SK-N-SH treated with all-trans-retinoic acid at 6 μM for 48 hours (cell line): ENCODE measurements at places on chromosomes 1 and 21.

DNA sequence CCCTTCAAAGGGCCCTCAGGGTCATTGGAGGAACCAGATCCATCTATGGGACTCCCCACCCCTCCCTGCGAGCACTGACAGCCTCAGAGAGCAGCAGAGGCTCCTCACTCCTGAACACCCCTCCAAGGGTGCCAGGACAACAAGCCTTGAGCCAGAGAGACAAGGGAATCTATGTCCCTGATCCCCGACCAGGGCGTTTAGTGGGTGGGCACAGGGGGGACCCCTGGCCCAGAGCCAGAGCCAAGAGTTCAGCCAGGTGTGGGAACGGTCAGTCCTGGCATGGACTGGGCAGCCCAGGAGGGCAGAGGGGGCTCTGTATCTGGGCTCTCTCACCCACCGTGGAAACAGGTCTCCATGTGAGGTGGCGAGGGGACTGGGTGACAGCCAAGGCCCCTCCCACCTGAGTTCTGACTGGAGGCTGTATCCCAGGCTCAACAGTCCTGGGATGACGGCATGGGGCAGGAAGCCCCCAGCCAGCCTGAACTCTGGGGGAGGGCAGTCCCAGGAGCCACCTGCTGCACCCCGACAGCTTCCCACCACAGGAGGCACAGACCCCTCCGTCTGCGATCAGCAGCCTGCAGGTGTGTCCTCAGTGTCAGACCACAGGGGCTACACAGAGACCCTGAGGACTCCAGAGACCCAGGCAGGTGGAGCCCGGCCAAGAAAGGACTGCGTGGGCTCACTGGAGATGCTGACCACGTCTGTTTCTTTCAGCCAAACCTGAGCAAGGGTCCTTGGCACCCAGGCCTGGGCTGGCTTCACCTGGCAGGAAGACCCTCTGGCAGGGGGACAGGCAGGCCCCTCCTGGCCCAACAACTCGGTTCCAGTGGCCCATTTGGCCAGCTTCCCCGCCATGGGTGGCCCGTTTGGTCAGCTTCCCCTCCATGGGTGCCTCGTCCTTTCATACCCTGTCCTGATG, 11.2 kb upstream of the SRARP start:
- no peak for ATAC-seq

DNA sequence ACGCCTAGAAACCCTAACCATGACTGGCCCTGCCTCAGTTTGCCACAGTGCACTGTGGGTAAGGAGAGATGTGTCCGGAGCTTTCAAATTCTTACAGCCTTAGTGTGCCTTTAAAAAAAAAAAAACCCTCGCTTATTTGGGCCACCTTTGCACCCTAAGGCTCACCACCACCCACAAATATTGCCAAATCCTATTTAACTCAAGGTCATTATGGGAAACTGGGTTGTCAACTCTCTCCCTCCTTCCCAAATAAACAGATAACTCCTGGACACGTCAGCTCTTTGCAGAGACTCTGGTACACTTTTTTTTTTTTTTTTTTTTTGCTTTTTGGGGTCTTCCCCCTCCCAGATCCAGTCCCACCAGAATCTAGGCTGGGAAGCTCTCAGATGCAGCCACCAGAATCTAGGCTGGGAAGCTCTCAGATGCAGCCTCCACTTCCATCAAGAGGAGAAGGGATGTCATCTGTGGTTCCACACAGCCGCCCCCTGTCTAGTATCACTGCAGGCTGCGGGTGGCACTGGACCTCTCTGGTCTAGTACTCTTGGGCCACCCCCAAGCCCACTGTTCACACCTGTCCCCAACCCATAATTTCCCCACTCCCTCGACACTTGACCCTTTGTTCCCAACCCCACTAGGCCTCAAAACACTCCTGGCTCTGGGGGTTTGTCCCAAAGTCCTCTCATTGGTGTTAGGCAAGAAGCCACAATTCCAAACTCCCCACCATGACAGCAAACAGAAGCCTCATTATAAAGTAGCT, 3.4 kb downstream of the DHRS3 start:
- no peak for ATAC-seq

DNA sequence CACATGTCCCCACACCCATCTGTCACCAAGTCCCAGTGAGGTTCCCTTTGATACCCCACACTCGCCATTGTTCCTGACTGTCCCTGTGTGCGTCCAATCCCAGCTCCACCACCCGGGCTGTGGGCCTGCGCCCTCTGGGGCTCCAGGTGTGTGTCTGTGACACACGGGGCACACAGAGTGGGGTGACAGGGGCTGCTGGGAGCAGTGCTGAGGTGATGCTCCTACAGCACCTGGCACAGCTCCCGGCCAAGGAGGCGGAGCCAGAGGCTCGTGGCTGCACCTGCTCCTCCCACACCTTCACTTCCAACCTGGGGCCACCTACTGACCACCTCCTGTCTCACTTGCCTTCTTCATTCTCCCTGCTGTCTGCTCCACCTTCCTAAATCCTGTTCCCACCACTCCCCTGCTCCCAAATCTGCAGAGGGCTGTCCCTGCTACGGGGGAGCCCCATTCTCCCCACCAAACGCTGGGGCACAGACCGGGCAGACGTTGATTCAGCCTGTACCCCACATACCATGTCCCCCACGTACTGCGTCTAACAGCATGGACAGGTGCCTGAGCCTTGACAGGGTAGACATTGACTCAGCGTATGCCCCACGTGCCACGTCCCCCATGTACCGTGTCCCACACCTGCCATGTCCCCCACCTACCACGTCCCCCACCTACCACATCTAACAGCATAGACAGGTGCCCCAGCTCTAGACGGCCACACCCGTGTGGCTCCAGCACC, 16.4 kb downstream of the WDR4 start:
- ATAC-seq, result no peak

GRCh38 chr1:208107425-208108212, 136.6 kb downstream of the PLXNA2 start:
- peak; percentile 93 for ATAC-seq

GRCh38 chr1:231420959-231421545, 1.0 kb downstream of the EGLN1 start:
- peak; percentile 44 for ATAC-seq

DNA sequence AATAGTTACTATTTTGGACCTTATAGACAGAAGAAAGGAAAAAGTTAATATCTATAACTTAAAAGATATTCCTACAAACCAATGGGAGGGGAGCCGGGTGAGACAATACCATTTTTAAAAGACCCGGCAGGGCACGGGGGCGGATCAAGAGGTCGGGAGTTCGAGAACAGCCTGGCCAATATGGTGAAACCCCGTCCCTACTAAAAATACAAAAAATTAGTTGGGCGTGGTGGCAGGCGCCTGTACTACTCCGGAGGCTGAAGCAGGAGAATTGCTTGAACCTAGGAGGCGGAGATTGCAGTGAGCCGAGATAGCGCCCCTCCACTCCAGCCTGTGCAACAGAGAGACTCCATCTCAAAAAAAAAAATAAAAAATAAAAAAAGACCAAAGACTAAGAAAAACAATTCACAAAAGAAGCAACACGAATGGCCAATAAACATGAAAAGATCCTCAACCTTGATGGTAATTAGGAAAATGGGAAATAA, 1.2 kb upstream of the PSMB2 start:
- peak; percentile 27 for ATAC-seq

GRCh38 chr1:179816196-179816960, 61.2 kb downstream of the TOR1AIP2 start:
- no peak for ATAC-seq
